ENCODE measurements at places on chromosomes 4 and X. TPM values are rescaled to one million over a fixed set of nuclear protein-coding genes. Genes with fewer than 3 reads are reported as not detected.

- DNase-seq = no peak
These were observed 167.8 kb upstream of the PCDH18 start for GRCh38 chr4:137700072-137700471.

GRCh38 chrX:40291553-40291952, 193.8 kb upstream of the BCOR start:
- no peak for DNase-seq

ZFP92 gene
- 0.80 TPM for polyA plus RNA-seq

- no peak for DNase-seq
These were observed 91.2 kb upstream of the SOD3 start for GRCh38 chr4:24704149-24704548.

- no peak for DNase-seq
These were observed 33.8 kb upstream of the EGFL6 start for GRCh38 chrX:13535376-13536165.

DNA sequence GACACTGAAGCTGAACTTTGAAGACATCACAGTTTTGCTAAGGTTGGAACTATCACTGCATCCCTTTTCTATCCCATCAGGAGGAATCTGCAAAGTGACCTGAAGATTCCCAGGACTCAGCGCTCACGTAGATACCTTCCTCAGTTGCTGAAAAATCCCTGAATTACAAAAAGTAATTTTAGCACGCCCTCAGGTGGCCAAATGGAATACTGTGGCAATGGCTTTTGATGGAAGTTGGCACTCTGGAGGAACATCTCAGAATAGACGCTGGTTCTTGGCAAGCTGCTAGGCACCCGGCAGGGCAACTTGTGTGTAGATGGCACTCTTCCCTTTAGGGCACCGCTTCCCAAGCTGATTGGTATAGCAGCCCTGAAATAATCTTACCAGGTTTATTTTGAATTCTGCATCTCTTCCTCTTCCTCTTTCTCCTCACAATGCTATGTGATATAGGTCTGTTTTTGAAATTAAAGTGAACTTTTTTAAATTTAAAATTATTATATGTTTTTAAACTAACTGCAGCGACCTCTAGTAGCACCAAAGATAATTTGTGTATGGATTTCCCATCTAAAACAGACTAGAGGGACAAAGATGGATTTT, 16.3 kb upstream of the ESX1 start:
- DNase-seq = no peak

GRCh38 chr4:87654487-87655044, 4.5 kb downstream of the DMP1 start:
- DNase-seq = no peak
